HCT116 (cell line): ENCODE measurements at places on chromosomes 3 and 15.

- H3K36me3 ChIP-seq: no peaks in the 10 kb centered on the region
- no peak overlapping the region for H3K4me3 ChIP-seq
- no peaks in the 10 kb centered on the region for H3K4me1 ChIP-seq
These were observed 17.4 kb downstream of the LRIG1 start for GRCh38 chr3:66483409-66483906.

DNA sequence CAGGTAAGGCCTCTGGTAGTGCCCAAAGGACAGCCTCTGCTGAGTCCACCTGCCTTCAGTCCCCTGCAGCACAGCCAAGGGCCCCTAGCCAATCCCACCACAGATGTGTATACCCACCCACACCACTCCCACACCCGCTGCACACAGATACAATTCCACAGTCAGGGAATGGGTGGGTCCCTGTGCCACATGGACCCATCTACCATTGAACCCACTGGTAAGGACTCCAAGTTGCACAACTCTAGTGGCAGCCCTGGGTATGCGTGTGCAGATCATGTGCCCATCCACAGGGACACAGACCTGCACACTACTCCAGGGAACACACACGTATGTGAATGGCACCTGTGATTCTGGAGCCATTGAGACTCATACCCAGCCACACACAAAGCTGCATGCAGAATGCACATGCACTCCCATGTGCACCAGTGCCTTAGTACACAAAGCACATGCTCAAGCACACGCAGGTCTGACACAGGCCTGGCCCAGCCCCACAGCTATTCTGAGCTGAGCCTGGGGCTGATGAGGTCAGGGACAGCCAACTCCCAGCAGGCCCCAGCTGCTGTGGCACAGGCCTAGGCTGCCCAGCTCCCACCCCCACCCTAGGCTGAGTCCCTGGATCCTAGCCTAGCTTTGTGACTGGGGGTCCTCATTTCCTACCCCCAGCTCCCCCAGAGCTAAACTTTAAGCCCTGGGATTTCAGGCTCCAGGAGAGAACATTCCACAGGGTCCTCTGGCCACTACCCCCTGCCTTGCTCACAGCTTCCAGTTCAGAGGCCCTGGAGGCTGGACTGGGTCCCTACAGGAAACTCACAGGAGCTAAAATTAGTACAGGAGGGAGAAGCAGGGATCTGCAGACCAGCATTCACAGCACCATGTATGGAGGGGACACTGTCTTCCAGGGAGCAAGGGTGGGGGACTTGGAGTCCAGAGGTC is 2.7 kb upstream of the ALS2CL start:
- H3K4me1 ChIP-seq: peaks cover 53% of the 10 kb centered on the region
- H3K27ac ChIP-seq: no peak overlapping the region
- H3K36me3 ChIP-seq: no peaks in the 10 kb centered on the region
- H3K27me3 ChIP-seq: no peaks in the 10 kb centered on the region
- DNase-seq: no peak

DNA sequence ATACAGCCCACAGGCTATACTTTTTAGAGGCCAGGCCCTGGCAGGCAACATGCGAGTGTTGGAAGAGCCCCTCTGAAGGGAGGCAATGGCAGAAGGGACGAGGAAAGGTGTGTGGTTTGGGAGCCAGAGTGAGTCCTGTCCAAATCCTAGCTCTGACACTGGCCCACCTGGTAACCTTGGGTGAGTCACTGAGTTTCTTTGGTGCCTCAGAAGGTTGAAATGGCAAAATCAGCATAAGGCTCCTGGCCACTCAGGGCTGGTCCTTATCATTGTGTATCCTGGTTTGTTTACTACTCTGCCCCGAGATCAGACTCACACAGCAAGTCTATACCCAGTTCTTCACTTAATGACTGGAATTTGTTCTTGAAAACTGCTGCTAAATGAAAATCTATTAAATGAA is 71.4 kb upstream of the TLE3 start:
- H3K36me3 ChIP-seq: no peaks in the 10 kb centered on the region
- H3K27me3 ChIP-seq: 0 out of 2 replicates have a peak, but pooled peaks cover 4% of the 10 kb centered on the region
- no peak for DNase-seq
- H3K27ac ChIP-seq: no peak overlapping the region
- no peaks in the 10 kb centered on the region for H3K4me1 ChIP-seq
- no peak overlapping the region for H3K4me3 ChIP-seq

DNA sequence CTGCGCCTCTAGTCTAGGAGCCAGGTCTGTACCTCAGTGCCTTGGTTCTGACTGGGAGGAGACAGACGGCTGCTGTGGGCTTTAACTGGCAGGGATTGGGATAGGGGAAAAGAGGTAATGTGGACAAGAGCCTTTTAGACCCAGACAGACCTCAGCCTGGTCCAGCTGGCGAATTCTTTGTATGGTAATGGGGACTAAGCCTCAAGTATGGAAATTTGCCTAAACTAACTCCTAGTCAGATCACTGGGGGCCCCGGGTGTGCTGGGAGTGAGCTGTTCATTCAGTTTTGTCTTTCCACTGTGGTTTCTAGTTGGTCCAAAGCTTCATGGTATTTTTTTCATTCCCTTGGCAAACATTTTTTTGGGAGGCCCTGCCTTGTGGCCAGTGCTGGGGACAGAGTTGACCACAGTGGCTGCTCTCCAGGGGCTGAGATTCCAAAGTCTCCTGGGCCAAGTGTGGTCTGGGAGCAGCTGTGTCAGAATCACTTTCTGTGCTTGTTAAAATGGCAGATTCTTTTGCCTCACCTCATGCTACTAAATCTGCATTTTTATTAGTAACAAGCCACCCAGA is 261.4 kb upstream of the C2CD4B start:
- no peaks in the 10 kb centered on the region for H3K4me1 ChIP-seq
- no peak overlapping the region for H3K4me3 ChIP-seq
- H3K27ac ChIP-seq: no peak overlapping the region
- H3K27me3 ChIP-seq: no peaks in the 10 kb centered on the region
- H3K36me3 ChIP-seq: no peaks in the 10 kb centered on the region

DNA sequence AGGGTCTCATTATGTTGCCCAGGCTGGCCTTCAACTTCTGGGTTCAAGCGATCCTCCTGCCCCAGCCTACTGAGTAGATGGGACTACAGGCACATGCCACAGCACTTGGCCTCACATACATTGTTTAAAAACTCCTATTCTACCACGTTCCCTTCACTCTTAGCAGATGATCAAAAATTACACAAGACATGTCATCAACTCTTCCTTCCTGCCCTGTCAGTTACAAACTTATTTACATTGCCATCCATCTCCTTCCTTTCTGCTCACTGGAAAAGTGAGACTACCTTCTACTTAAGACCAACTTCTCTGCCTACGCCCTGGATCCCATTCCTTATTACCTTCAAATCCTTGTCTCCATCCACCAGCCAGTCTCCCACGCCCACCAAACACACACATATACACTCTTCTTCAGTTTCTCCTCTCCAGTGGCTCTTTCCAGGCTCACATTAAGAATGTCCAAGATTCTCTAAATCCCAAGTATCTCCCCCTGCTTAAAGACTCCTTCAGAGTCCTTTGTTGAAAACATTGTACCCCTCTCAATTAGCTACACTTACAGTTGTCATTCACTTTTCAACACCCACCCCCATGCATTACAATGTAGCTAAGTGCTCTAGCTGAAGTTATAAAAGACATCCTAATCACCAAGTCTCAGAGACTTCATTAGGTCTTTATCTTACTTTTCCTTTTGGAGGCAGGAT is 4.3 kb downstream of the PEAK1 start:
- DNase-seq: no peak
- H3K36me3 ChIP-seq: no peaks in the 10 kb centered on the region
- H3K4me1 ChIP-seq: peaks cover 17% of the 10 kb centered on the region

GRCh38 chr15:91855684-91856489 is 2.4 kb downstream of the SLCO3A1 start:
- H3K4me1 ChIP-seq: no peaks in the 10 kb centered on the region; the same call in 1 of the 2 replicates
- H3K27me3 ChIP-seq: peaks cover 11% of the 10 kb centered on the region; the same call in 1 of the 2 replicates
- no peak overlapping the region for H3K27ac ChIP-seq
- no peak overlapping the region for H3K4me3 ChIP-seq
- no peak for DNase-seq

GRCh38 chr3:184864000-184864399 is 52.0 kb downstream of the VPS8 start:
- H3K27me3 ChIP-seq: no peaks in the 10 kb centered on the region
- H3K36me3 ChIP-seq: peaks cover 8% of the 10 kb centered on the region; the same call in 1 of the 2 replicates
- H3K4me1 ChIP-seq: no peaks in the 10 kb centered on the region
- no peak overlapping the region for H3K27ac ChIP-seq
- H3K4me3 ChIP-seq: no peak overlapping the region

- H3K4me3 ChIP-seq: no peak overlapping the region
- H3K27me3 ChIP-seq: no peaks in the 10 kb centered on the region
- H3K4me1 ChIP-seq: no peaks in the 10 kb centered on the region
- no peak for DNase-seq
These were observed 22.1 kb upstream of the CDIN1 start for GRCh38 chr15:36557364-36557763.

DNA sequence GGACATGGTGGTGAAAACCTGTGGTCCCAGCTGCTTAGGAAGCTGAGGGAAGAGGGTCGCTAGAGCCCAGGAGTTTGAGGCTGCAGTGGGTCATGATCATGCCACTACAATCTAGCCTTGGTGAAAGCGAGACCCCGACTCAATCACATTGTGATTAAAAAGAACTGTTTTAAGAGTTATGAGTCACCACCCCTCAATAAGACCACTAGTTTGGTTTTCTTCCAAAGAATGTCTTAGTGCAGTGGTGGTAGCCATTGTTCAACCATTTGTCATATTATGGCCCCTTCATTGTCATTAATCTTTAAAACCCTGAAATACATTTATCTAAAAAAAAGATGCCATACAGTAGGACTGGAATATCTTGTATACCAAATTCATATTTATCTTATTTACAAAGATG is 48.8 kb downstream of the BLM start:
- H3K36me3 ChIP-seq: peaks cover 27% of the 10 kb centered on the region
- no peaks in the 10 kb centered on the region for H3K4me1 ChIP-seq
- DNase-seq: no peak
- H3K4me3 ChIP-seq: no peak overlapping the region

DNA sequence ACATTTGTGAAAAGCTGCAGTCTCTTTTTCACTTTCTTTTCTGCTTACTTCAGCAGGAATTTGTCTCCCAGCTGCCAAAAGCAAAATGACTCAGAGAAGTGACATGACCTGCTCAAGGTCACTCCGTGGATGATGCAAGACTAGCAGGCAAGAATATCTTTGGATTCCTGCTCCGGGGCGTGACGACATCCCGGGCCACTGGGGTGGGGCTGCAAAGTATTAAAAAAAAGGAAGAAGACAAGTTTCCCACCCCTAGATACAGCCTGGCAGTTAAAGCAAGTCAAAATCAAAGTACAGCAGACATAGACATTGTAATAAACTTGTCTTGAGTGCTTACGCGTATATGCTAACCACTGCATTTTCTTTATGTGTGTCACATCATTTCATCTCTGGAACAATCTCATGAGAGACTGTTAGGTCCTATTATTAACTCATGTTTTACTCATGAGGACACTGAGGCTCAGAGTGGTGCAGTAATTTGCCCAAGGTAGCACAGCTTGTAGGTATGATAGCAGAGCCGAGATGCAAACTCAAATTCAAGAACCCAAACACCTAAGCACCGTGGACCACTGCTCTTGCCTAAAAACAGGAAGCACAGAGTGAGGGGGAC is 485.2 kb upstream of the PROK2 start:
- no peak overlapping the region for H3K27ac ChIP-seq
- peaks cover 5% of the 10 kb centered on the region; the same call in 1 of the 2 replicates for H3K27me3 ChIP-seq
- no peak overlapping the region for H3K4me3 ChIP-seq
- H3K36me3 ChIP-seq: no peaks in the 10 kb centered on the region
- DNase-seq: peak; percentile 23
